ENCODE measurements at places on chromosomes 2 and 18.

DNA sequence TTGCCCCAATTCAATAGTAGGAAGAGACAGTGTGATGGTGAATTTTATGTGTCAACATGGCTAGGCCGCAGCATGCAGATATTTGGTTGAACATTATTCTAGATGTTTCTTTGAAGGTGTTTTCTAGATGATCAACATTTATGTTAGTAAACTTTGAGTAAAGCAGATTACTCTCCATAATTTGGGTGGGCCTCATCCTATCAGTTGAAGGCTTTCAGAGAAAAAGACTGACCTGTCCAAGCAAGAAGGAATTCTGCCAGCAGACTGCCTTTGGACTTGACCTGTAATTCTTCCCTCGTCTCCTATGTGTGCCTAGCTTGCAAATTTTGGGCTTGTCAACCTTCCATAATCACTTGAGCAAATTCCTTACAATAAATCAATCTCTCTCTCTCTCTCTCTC lies 8.3 kb upstream of the GRP start:
- no peak for DNase-seq

DNA sequence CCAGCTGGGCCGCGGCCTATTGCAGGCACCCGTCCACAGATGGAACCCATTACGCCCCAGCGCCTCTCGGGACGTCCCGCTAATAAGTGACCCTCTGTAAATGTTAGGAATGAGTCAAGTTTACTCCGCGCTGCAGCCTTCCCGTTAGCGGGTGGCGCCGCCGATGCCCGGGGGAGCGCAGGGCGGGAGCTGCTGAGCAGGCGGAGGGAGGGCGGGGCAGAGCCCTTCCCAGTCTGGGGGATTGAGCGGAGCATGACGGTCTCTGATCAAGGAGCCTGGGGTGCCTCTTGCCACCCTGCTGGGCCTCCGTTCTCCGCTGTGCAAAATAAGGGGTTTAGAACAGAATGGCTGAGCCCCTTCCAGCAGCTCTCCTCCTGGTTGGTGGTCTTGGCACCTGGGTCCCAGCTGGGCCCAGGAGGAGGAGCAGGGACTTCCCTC lies 10.5 kb downstream of the CROCC2 start:
- no peak for DNase-seq

GRCh38 chr2:217075268-217076057 lies 215.6 kb upstream of the TNP1 start:
- DNase-seq, result no peak

DNA sequence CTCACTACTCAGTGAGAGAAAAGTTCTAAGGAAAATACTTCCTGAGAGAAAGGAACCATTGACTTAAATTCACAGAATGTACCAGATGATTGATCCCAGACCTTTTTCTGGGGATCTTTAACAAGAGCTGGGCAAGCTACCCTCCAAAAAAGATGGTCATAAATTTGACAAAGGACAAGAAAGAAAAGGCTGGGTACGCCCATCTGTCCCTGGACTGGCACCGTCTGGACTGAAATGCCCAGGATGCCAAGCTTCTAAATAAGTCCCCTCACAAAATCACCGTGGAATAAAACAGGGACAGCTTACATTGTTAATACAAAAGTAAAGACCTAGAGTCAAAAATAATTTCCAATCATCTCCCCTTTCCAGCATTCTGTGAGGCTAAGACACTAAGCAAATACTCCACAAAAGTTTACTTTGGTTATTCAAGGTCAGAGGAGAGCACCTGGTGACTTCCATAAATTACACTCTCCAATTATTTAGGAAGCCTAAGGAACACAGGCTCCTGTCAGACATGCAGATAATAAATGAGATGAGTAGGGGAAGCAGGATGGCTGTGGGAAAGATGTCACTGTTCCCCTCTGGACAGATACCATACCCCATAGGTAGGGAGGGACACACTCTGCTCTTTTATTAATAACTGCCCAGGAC lies 69.9 kb downstream of the UXS1 start:
- no peak for DNase-seq

DNA sequence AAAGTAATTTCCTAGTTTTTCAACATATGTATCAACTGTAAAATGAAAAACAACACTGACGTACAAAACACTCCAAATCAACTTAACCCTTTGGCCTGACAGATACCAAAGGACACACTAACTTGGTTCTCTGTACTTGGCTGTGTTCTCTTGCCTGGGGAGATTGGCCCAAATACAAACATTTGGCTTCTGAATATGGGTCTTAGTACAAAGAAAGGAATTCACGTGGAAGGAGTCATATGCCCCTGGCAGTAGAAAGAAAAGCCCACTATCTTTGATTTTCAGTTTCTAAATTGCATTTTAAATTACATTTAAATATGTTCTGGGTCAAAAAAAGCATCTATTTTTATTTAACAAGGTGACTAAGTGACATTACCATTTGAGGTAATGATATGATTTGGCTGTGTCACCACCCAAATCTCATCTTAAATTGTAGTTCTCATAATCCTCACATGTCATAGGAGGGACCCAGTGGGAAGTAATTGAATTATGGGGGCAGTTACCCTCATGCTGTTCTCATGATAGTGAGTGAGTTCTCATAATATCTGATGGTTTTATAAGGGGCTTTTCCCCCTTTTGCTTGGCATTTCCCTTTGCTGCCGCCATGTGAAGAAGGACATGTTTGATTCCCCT lies 153.6 kb upstream of the CCDC195 start:
- no peak for DNase-seq

GRCh38 chr2:128214866-128215460 lies 103.7 kb downstream of the HS6ST1 start:
- DNase-seq, result no peak

GRCh38 chr18:9017167-9017904 lies 85.2 kb upstream of the NDUFV2 start:
- peak; percentile 76 for DNase-seq

- no peak for DNase-seq
These were observed 154.5 kb upstream of the NRP2 start for GRCh38 chr2:205527801-205528200.

GRCh38 chr2:157897106-157897971 lies 21.2 kb upstream of the ACVR1 start:
- no peak for DNase-seq

DNA sequence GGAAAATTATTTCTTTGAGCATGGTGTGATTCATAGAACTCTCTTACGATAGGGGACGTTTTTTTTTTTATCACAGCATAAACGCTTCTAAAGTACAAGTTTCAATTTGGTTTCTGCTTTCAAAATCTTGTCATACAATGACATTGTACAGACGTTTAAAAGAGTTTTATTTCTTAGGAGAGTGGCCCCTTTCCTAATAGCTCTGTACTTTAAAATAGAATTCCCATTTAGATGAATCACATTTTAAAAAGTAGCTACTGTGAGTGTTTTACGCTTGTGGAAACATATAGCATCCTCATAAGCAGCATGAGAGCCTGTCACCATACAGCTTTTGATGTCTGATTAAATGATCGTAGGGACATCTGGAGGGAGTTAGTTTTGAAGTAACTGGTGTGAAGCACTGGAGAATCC lies 510.9 kb downstream of the PARD3B start:
- no peak for DNase-seq

DNA sequence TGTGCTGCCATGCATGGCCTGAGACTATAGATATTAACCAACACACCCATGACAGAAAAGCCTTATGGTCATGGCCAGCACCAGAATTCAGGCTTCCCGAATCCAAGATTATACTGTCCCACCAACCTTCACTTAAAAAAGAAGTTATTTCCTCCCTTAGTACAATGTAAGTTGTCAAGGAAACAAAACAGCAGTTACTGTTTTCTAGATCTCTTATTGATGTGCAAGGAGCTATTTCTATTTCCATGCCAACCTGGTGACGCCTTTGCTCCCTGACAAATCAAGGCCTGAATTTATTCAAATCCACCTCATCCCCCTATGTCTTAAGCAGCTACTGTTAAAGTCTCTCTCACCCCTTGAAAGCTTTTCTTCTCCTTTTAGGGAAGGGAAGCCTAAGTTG lies 249.3 kb downstream of the ZNF521 start:
- DNase-seq, result no peak

GRCh38 chr2:209425471-209426071 lies 1.7 kb downstream of the MAP2 start:
- DNase-seq, result no peak

GRCh38 chr2:210681491-210681890 lies 125.1 kb downstream of the CPS1 start:
- DNase-seq, result no peak

- no peak for DNase-seq
These were observed 188.6 kb downstream of the LRP1B start for GRCh38 chr2:141942006-141942789.

- no peak for DNase-seq
These were observed 174.3 kb downstream of the ERBB4 start for GRCh38 chr2:212364112-212364985.

DNA sequence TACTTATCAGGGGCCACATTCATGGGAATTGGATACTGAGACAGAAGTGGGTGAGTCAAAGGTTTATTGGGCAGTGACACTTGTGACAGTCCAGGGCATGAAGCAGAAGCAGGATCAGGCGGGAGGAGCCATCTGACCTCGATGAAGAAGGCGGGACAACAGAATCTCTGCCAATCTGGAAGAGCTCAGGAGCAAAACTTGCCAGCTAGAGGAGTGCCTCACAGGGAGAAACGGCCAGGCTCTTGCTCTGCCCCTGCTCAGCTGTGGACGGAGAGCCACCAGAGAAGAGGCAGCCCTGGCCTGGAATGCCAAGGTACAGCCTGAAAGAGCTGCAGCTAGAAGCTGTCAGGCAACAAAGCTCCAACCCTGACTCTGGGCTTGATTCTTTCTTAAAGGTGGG lies 16.9 kb downstream of the DAW1 start:
- no peak for DNase-seq

GRCh38 chr2:238667008-238667407 lies 180.9 kb upstream of the TWIST2 start:
- no peak for DNase-seq

- peak; percentile 72 for DNase-seq
These were observed at the start of gene PTGR3 for GRCh38 chr18:75209129-75209950. PTGR3 (minus strand) TSS chr18:75209139; CDS start chr18:75209058, 81 bp downstream.

GRCh38 chr2:158637357-158637756 lies 157.8 kb upstream of the DAPL1 start:
- no peak for DNase-seq

- no peak for DNase-seq
These were observed 41.4 kb upstream of the RNU4ATAC start for GRCh38 chr2:121489284-121489683.

DNA sequence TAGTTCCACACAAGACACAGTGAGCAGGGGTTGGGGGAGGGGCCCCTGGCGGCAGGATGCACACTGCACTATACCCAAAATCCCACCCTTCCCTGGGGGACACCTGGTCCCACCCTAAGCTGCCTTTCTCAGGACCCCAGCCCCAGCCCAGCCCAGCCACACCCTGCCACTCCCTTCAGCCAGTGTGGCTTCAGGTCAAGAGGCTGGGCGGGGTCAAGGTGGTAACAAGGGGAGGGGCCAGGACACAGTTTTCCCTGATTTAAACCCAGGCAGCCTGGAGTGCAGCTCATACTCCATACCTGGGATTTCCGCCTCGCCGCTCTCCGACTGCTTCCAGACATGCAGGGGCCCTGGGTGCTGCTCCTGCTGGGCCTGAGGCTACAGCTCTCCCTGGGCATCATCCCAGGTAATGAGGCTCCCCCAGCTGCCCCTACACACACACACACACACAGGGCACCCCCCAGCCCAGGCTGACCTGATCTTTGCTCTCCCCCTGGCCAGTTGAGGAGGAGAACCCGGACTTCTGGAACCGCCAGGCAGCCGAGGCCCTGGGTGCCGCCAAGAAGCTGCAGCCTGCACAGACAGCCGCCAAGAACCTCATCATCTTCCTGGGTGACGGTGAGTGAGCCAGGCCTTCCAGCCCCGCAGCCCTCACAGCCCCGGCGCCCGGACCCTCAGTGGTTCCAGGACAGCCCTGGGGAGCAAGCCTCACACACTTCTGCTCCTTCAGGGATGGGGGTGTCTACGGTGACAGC lies at the start of gene ALPG:
ALPG (plus strand) TSS at position 289 of the 755 bp plus-strand sequence; CDS start at position 340, 51 bp downstream.
- DNase-seq, result no peak

- DNase-seq, result peak; percentile 27
These were observed 662.6 kb upstream of the ACVR2A start for GRCh38 chr2:147182260-147182659.

DNA sequence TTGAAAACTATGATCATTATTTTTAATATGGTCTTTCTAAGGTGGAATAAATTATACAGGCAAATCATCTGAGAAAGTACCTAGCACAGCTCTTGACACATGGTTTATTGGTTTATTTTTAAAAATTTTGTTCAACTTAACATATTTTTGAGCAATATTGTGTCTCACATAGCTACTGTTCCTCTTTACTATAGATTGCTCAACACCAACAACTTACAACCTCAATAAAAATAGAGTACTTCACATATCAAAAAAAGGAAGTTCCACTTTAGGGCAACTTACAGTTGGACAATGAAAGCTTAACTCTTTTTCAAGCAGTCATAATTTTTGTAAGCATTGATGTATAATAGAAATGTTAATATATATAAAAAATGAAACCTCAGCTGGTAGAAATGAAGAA lies 440.9 kb upstream of the UBE2E3 start:
- DNase-seq, result no peak

- no peak for DNase-seq
These were observed 39.1 kb downstream of the TMEFF2 start for GRCh38 chr2:192155511-192156118.

GRCh38 chr2:190718652-190719526 lies 70.0 kb downstream of the NAB1 start:
- DNase-seq, result peak; percentile 77

DNA sequence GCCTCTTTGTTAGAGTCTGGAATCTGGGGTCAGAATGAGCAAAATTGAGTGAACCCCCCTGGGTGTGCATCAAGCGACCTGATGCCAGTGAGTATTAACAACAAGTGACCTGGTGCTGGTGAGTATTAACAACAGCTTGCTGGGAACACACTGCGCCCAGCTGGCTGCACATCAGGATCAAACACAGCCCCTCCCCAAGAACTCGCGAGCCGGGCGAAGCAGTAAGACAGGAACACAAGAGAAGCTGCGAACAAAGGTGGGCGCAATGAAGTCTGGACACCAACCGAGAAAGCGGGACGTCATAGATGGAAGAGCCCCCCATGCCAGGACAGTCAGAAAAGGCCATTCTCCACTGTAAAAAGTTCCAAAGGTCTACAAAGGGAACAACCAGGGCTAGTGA lies 34.3 kb downstream of the CRACDL start:
- DNase-seq, result no peak

- no peak for DNase-seq
These were observed 93.8 kb downstream of the FIGN start for GRCh38 chr2:163641986-163642385.

- no peak for DNase-seq
These were observed 226.4 kb downstream of the PIK3C3 start for GRCh38 chr18:42181474-42181873.

DNA sequence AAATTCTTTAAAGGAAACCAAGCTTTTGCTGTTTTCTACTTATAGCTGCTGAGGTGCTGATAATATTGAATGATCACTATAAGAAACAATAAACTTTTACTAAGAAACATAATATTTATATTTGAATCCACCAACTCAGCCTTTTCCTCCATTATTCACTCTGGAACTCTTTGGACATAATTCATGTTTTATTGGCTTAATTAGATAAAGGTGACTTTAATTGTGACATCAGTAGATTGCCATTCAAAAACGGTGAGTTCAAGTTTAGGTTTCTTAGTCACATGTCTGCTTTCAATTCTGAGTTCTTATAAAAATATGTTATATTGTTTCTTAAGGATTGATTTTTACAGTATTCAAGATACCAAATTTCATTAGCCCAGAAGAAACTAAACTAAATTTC lies 24.0 kb downstream of the CCDC85A start:
- DNase-seq, result no peak

GRCh38 chr2:121992700-121993099 lies 237.2 kb downstream of the TSN start:
- DNase-seq, result no peak

GRCh38 chr2:215396595-215397313 lies 39.1 kb downstream of the FN1 start:
- DNase-seq, result no peak

GRCh38 chr2:226366920-226367319 lies 432.7 kb downstream of the IRS1 start:
- DNase-seq, result no peak
